Activated naive CD4-positive, alpha-beta T cell (primary cell): ENCODE measurements at places on chromosomes 7 and 10.

GRCh38 chr7:19327018-19327417, 181.8 kb upstream of the FERD3L start:
- DNase-seq, result no peak

DNA sequence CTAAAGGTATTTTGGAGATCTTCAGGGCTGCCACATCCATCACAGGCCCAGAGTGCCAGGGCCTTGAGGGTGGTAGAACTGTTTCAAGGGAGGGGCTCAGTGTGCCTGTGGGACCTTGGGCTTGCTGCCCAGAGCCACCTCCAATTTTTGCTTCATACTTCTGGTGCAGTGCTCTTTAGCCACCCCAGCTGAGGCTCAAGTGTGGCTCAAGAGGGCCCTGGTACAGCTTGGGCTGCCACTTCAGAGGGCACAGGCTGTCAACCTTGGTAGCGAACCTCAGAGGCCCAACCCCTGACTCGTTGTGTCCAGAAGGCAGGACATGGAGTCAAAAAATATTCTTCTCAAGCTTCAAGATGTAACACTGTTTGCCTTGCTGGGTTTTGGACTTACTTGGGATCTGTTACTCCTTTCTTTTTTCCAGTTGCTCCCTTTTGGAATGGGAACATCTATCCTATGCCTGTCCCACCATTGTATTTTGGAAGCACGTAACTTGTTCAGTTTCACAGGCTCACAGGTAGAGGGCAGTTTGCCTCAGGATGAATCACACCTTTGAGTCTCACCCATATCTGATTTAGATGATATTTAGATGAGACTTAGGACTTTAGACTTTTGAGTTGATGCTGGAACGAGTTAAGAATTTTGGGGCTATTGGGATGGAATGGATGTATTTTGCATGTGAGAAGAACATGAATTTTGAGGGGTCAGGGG, 224.8 kb downstream of the RPS24 start:
- DNase-seq, result no peak

- DNase-seq, result no peak
Measured at GRCh38 chr10:31011017-31011664, 20.5 kb downstream of the ZNF438 start.

GRCh38 chr10:108696792-108697477, 1226.4 kb downstream of the XPNPEP1 start:
- no peak for DNase-seq

GRCh38 chr10:102111276-102111675, 8.9 kb downstream of the LDB1 start:
- DNase-seq, result no peak

DNA sequence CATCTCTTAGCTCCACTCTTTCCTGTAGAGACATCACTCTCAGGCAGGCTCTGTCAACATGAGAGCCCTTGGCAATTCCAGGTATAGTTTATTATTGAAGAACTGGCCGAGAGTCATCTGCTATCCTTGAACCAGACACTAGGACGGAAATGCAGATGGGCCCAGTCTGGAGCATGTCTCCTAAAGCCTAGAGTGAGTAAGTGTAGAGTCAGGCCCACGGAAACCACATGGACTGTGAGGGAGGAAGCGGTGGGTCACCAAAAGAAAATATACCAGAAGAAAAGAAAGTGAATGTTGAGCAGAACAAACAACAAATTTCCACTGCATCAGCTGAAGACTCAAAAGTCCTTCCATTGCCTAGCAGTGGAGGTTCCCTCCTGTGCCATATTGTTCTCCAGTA, 15.7 kb upstream of the RELN start:
- no peak for DNase-seq

DNA sequence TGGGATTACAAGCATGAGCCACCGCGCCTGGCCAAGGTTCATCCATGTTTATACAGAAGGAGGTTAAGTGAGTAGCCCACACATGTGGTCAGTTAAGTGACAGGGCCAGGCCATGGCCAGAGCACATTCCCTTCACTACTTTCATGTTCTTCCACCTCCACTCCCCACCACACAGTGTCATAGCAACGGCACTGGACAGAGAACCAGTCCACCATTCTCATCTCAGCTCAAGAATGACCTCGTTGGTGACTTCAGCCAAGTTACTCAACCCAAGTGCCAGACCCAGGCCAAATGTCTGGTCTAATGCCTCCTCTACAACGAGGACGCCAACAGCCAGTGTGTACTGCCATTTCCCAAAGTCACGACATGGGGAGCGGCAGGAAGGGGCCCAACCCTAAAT, 62.4 kb downstream of the INHBA start:
- no peak for DNase-seq

GRCh38 chr7:23183279-23184012, 1.6 kb downstream of the NUP42 start:
- no peak for DNase-seq

GRCh38 chr10:96576277-96576980, 10.4 kb downstream of the TM9SF3 start:
- no peak for DNase-seq

- DNase-seq, result no peak
Measured at GRCh38 chr7:52547308-52547910, 488.0 kb upstream of the POM121L12 start.

DNA sequence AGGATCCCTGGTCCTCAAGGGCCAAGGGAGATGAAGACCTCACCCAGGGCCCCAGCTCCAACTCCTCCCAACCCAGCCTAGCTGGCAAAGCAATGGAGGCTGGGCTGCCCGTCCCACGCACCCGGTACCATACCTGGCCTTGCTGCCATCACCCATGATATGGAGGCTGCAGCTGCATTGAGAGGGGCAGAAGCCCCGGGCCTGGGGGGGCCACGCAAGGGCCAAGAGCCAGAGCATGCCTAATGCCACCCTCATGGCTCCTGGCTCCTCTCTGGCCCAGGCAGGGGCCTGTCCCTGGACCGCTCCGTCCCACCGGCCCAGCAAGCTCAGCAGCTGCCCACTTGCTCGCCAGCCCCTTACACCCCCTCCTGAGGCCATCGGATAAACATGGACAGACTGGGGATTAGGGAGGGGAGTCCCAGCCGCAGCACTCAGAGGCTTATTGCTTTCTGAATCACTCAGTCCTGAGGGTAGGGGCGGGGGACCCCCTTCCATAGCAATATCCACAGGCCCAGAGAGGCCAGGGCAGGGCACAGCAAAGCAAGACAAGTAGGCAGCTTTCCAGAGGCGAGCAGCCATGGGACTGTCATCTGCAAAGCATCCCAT, at the start of gene LRIT1:
Gene LRIT1 (minus strand): TSS at position 362 of the 606 bp plus-strand sequence. CDS start 107 bp downstream, at position 255.
- no peak for DNase-seq

- DNase-seq, result no peak
Measured at GRCh38 chr7:36570528-36571189, 153.6 kb downstream of the AOAH start.

DNA sequence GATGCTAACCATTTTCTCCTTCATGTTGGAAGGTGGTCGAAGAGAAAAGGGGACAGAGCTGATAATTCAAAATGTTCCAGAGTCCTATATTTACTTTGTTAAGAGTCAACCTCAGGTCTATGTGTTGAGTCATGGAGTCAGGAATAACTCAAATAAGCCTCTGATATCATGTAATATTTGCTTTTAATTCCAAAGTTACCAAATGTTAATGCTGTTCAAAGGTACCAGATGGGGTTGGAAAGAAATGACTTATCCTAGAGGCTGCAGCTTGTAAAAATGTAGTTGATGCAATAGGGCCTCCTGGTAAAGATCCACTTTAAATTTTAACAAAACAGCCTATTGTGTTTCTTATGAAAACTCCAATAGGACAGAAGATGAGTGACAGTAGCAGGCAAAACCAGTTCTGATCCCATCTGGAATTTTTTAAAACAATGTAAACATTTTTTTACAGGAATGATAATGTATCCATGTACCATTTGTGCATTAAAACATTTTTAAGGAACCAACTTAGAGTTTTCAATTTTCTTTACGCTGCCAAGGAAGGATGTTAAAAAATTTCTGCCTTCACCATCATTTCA, 218.2 kb downstream of the ANK3 start:
- DNase-seq, result no peak

- DNase-seq, result no peak
Measured at GRCh38 chr7:140284062-140284461, 107.3 kb upstream of the KDM7A start.

DNA sequence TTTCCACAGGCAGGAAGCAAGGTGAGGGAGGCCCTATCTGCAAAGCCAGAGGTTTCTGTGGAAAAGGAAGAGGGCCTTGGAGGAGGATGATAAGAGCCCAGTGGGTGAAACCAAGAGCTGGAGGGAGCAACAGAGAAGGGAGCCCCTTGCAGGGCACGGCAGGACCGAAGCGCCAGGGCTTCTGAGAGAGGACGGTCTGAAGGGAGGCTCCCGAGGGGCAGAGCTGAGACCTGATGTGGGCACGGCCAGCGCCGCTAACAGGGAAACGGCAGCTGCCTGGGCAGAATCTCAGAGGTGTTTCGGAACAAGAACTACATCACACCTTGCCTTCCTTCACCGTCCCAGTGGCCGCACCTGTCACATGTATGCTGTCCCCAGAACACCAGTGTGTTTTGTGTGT, 144.3 kb upstream of the ADARB2 start:
- no peak for DNase-seq
